ENCODE measurements at places on chromosomes 3 and 15.
A peak's percentile ranks its signal among the peaks of the same experiment; 100 is the strongest.

- DNase-seq = no peak
These were observed 27.5 kb upstream of the TGM5 start for GRCh38 chr15:43294091-43294706.

- no peak for DNase-seq
These were observed 1159.8 kb upstream of the ALCAM start for GRCh38 chr3:104206925-104207324.

GRCh38 chr3:66075281-66075680 lies 36.6 kb upstream of the MAGI1 start:
- DNase-seq = no peak

GRCh38 chr3:140189976-140190375 lies 255.0 kb downstream of the CLSTN2 start:
- no peak for DNase-seq

DNA sequence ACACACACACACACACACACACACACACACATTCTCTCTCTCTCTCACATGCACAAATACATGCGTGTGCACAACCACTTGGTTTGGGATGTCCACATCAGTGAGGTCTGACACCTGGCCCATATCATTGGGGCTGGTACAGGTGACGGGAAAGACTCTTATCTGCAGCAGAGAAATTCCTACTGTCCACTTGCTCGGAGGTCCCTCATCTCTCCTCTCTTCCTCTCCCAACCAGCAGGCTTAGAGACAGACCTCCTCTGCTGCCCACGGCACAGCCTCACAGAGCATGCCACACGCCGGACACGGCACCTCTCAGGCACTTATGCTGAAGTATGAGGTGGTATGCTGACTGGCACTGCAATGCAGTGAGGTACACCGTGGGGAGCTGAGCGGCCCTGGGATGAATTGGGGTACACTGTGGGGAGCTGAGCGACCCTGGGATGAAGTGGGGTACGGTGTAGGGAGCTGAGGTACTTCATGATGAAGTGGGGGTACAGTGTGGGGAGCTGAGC lies 41.7 kb downstream of the MAGEF1 start:
- DNase-seq = no peak

DNA sequence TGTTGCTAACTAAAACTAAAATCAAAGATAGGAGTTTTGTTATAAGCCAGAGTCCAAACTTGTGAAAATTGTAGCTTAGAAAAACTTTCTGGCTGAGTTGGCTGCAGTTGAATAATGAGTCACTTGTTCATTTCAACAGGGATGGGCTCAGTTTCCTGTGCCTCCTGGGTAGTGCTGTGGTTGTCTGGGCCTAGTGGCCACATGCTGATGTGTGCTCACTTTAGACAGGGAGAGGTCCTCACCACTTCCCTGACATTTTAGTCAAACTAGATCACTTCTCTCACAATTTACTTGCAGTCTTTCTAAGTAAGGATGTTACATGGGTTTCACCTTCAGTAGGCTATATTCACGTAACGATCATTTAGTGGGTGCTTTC lies 6.3 kb upstream of the UBE2Q2 start:
- DNase-seq = peak; percentile 69

GRCh38 chr15:84552896-84553295 lies 47.9 kb upstream of the ZSCAN2 start:
- DNase-seq = no peak

DNA sequence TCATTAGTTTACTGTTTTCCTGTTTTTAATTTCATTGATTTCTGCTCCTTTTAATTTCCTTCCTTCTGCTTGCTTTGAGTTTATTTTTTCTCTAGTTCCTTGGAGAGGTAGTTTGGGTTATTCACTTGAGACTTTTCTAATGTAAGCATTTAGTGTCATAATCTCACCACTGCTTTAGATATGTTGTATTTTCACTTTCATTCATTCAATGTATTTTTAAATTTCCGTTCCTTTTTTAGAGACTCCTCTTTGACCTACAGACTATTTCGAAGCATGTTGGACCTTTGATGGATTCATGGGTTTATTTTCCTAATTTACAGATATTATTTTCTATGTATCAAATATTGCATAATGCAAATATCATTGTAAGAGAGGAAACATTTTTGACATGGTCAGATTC lies 23.3 kb downstream of the KLHL18 start:
- DNase-seq = no peak

GRCh38 chr3:132283440-132283839 lies 33.8 kb upstream of the ACP3 start:
- no peak for DNase-seq

GRCh38 chr3:77326586-77326985 lies 286.7 kb downstream of the ROBO2 start:
- DNase-seq = no peak

DNA sequence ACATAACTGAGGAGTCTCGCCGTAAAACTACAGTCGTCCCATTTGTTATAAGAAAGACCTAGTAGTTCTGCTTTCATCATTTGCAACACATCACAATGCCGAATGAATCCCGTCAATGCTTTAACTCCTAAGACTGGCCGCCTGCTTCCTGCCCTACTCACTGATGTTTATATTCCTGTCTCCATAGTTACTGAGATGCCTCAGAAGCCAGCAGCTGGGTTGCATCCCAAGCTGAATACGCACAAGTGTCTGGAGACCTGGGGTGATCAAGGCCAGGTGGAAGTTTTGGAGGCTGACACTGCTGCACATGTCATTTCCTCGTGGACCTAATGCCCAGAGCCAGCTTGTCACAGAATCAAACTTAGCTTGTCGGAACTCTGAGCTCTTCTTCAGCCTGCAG lies 95.2 kb upstream of the UBE2E1 start:
- DNase-seq = no peak

DNA sequence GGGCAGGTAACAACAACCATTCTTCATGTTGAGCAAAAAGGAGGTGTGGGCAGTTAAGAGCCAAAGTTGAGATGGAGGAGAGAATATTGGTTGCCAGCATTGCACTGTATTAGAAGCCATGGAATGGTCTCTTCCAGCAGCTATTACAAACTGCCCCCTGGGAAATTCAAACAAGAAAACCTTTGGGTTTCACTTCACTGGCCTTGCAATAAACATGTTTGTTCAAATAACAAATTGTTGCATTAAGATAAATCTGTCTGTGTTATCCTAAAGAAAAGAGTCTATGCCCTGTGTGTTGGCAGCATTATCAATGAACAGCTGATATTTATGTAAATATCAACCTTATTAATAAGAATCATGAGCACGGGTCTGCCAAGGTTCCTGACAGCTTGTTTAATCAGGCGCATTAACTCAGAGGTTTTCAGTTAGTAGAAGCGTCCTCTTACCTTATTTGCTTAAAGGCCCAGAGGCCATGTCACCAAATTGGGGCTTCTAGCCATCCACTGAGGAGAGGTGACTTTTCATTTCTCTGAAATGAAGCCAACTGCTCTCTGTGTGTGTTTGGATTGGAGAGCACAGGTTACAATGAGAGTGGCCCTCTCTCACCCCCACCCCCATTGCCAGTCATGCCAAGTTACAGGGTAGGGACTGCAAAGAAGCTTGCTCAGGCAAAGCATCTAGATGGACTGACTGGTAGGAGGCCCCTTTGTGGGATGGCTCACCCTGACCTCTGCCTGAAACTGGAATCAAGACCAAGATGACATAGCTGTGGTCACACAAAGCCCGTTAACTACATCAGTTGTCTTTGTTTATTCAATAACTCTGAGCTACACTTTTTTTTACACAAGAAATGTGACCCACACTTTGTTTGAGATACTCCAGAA lies 10.5 kb downstream of the FILIP1L start:
- DNase-seq = peak; percentile 56

DNA sequence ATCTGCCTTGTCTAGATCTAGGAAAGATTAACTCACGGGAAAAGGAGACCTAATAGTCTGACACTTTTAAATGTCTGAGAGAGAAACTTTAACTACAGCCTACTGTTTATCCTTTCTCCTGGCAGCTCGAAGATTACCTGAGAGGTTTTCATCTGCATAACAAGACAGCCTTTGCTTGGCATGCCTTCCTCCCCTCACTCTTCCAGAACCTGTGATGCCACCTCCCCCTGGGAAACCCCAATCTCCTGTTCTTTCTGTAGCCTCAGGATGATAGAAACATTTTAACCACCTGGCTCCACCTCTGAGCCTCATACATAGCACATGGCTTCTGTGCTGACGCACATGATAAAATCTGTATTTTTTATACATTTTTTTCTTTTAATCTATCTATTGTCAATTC lies 420.8 kb downstream of the CNTN6 start:
- DNase-seq = no peak

- no peak for DNase-seq
These were observed 34.9 kb downstream of the RUBCN start for GRCh38 chr3:197701841-197702240.

DNA sequence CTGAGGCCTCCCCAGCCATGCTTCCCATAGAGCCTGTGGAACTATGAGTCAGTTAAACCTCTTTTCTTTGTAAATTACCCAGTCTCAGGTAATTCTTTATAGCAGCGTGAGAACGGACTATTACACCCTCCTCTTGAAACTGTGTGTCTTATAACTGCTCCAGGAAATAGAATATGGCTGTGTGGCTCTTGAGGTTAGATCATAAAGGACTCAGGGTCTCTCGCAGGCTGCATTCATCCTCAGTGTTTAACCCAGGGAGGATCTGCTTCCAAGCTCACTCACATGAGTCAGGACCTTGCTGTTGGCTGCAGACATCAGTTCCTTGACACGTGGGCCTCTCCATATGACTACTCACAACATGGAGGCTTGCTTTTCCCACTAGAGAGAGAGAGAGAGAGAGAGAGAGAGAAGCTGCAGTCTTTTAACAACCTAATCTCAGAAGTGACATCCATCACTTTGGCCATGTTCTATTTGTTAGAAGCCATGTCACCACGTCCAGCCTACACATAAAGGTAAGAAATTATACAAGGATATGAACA lies 114.3 kb upstream of the UBE2E1 start:
- no peak for DNase-seq

DNA sequence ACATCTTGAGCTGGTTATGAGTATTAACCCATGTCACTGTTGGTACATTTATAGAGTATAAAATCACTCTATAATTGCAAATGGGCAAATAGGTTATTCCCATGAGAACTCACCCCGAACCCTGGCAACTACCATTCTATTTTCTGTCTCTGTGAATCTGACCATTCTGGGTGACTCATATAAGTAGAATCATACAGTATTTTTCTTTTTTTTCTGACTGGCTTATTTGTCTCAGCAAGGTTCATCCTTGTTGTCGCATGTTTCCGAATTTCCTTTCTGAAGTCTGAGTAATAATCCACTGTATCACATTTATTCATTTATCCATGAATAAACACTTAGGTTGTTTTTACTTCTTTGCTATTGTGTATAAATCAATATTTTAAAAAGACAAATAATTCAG lies 59.9 kb upstream of the CHRM5 start:
- DNase-seq = no peak

- no peak for DNase-seq
These were observed 152.8 kb downstream of the TIGIT start for GRCh38 chr3:114446600-114446999.

DNA sequence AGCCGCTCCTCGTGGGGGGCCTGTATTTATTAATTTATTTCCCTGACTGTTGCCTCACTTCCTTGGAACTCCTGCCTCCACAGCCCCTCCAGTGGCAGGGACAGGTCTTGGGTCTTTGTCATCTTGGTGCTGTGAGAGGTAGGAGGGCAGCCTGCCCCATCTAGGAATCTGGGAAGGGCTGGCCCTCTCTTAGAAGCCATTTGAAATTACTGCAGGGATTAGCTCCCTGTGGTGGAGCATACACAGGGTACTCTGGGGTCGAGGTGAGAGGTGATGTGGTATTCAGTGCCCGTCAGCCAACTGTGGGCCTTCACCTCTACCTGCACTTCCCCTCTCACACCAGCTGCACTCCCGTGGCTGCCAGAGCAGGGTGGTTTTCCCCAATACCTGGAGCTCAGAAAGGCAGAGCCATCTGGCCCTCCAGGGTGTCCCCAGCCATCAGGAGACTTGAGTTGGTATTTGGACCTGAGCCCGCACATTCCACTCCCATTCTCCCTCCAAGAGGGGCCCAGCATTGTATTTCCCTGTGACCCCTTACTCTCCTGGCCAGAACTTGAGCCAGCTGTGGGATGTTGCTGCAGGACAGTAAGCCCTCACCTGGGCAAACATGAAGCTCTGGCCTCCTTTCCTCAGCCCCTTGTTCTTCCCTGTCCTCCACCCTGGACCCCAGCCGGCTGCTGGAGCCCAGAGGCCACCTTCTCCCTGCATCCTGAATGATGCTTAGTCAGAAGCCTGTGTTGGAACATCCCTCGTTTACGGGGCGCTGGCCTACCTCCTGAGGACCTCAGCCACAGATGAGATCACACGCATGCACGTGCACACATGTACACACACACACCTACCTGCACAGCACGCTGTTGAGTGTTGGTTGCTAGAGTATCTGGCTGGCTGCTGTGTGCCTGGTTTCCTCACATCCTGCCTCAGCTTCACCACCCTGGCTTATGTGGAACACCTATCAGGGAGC lies 2.0 kb upstream of the JMJD7 start:
- DNase-seq = no peak

DNA sequence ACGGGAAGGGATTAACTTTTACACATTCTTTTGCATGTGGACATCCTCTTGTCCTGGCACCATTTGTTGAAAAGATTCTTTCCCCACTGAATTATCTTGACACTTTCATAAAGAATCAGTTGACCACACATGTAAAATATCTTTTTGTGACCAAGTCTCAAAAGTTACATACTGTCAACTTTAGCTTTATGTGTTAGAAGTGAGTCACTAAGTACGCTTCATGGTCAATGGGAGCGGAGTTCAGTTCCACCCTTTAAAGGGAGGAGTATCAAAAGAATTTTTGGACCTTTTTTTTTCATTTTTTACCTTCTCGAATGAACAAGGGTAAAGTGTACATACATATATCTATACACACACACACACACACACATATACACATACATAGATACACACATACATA lies 35.4 kb downstream of the MAPK6 start:
- DNase-seq = no peak

DNA sequence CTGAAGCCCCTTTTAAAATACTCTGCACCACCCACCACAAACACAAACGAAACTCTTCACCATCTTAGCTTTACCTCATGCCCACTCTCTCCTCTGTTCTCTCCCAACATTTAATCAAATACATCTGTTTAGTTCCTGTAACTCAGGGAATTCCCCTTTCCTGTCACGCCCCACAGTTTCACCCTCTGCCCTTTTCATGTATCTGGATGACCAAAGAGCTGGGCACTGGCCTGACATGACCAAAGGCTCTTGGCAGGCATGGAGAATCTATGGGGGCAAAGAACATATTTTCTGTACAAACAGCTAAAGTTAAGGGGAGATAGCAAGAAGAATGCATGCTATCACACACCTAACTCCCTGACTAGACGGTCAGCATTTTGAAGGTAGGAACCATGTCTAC lies 270.0 kb downstream of the TBL1XR1 start:
- no peak for DNase-seq

GRCh38 chr3:17290894-17291293 lies 406.1 kb downstream of the PLCL2 start:
- DNase-seq = no peak

DNA sequence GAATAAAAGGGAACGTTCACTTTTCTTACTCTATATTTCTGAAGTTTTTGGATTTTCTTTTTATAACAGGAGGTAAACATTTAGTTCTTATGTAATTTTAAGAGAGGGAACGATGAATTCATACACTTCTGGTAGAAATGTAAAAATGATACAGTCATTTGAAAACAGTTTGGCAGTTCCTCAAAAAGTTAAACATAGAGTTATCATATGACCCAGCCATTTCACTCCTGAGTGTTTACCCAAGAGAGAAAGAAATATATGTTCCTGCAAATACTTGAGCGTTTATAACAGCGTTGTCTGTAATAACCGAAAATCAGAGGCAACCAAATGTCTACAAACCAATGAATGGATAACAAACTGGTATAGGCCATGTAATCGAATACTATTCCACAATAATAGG lies 20.8 kb upstream of the CCR9 start:
- DNase-seq = no peak
